ENCODE measurements at places on chromosomes 12 and 14. TPM values are rescaled to one million over a fixed set of nuclear protein-coding genes. Genes with fewer than 3 reads are reported as not detected.

SERPINA10 gene
- total RNA-seq = not detected

CARMIL3 gene
- 0.34 TPM for total RNA-seq

BATF gene
- not detected for total RNA-seq

MDGA2 gene
- total RNA-seq = 2.4 TPM

B4GALNT3 gene
- total RNA-seq = 3.6 TPM

SCN8A gene
- 6.5 TPM for total RNA-seq

KCNK13 gene
- not detected for total RNA-seq

DNA sequence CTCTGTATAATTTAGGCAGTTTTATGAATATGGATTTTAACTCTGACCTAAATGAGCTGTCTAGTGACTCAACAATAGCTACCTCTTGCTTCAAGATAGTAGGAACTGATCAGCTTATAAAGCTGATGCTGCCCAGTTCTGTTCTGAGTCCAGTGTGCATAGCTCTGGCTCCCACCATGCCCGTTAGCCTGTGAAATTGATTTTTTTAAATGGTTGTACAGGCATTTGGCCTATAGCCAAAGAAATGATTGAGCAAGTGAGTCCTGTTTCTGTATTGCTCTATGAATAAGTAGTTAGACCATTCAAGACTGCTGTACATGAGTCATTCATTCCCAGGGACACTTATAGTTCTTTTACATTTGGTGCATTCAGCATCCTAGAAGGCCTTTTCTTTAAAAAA, 36.4 kb downstream of the SAMD4A start:
- DNase-seq = peak; percentile 64

DNA sequence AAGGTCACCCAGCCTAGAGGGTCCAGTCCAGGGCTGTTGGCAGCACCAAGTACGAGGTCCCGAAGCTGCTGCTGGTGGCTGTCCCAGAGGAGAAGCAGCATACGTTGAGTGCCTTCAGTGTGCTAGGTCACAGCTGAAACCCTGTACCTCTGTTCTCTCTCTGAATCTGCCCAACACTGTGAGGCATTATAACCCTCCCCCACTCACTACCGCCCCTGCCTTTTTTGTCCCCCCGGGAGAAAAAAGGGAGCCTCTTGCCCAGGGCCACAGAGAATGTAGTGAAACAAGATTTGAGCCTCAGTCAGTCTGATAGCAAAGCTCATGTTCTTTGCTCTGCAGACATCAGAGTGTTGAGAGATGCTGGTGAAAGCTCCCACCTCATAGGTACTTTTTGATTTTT, 53.4 kb downstream of the PPP2R5C start:
- DNase-seq = no peak

- DNase-seq = no peak
Measured at GRCh38 chr12:52713960-52714886, 10.9 kb upstream of the KRT77 start.

DNA sequence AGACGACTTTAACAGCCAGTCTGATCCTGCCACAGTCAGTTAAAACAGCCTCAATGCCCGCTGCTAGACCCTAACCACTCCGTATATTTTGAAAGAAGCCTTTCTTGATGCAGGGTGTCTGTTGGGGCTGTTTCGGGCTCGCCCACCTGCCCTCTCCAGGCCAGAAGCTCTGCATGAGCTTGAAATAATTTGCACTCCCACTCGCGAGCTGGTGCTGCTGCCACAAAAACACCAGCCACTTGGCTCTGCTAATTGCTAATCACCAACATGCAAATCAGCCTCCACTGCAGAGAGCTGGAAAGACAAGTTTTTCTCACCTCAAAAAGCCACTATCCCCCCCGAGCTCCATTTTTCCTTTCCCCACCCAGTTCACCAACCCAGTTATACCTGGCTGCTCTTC, 15.5 kb downstream of the BAZ2A start:
- DNase-seq = no peak

DNA sequence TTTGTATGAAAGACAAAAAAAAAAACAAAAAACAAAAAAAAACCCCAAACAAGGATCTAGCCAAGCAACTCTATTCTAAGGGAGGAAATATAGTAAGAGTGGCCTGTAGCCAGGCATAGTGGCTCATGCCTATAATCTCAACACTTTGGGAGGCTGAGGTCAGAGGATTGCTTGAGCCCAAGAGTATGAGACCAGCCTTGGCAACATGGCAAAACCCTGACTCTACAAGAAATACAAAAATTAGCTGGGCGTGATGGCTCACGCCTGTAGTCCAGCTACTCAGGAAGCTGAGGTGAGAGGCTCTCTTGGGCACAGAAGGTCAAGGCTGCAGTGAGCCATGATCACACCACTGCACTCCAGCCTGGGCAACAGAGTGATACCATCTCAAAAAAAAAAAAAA, 47.9 kb downstream of the TMEM117 start:
- DNase-seq = no peak

DNA sequence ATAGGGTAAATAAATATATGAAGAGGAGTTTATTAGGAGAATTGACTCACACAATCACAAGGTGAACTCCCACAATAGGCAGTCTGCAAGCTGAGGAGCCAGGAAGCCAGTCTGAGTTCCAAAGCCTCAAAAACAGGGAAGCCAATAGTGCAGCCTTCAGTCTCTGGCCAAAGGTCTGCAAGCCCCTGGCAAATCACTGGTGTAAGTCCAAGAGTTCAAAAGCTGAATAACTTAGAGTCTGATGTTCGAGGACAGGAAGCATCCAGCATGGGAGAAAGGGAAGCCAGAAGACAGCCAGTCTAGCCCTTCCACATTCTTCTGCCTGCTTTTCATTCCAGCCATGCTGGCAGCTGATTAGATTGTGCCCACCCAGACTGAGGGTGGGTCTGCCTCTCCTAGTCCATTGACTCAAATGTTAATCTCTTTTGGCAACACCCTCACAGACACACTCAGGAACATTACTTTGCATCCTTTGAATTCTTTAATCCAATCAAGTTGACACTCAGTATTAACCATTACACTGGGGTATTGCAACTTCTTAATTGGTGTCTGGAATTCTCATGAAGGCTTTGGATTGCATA, 736.5 kb upstream of the LMO3 start:
- no peak for DNase-seq

DNA sequence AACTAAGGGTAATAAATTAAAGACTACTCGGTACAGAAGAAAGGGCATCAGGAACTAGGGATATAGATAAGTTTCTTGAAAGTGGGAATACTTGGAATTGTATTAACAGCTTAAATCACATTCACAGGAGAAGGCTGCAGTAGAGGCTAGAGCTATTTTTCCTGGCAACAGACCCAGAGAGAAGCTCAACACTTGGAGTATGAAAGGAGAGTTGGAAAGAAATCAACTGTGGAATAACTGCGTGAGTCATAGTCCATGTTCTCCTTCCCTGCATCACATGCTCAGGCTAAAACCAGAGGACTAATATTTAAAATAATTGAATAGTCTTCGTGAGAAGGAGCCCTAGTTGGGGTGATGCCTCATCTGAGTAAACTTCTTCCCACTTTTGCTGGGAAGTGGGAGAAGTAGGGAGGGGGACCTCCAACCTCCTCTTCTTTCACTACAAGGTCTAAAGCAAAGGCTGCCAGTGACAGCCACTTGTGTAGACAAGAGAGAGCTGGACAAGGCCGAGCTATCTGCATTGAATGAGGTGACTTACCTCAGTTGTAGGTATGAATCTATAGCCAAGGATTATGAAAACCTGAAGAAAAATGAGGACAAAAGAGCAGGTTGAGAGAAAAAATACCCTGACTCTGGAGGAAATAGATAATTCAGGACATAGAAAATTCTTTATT, 32.7 kb downstream of the DYRK2 start:
- peak; percentile 97 for DNase-seq

- no peak for DNase-seq
Measured at GRCh38 chr14:104603711-104604401, 716 bp downstream of the TMEM179 start.

GRCh38 chr12:117046011-117046369, 53.2 kb downstream of the TESC start:
- DNase-seq = no peak

DNA sequence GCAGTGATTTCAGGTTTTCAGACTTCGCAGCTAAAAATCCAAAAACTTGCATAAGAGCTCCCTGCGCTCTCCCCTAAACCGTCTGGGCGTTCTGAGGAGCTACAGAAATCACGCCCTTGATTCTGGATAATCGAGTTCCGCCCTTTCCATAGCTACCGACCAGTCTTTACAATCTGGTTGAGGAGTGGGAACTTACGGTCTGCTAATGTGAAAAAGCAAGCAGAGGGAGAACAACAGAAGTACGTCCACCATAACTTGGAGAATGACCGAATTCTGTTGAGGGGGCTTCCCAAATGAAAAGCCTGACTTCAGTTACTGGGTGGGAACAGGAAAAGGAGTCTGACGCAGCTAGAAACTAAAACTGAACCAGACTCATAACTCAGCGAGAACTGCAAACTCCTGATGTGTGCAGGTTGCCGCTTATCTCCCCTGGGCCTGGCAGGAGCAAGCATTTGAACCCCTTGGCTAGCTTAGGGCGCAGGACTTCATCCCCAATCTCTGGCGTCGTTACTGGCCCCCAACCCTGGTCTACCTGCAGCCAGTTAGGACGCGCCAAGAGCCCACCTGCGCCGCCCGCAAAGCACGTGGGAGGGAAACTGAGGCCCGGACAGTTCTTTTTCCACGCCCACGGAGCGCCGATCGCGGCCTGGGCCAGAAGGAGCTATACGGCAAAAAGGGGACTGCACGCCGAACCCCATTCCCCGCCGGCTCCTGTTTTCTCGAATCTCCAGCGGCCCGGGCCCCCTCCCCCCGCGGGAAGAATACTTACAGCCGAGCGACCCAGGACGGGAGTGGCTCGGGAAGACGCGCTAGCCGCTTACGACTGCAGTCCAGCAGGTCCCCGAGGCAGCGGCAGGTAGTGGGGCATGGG, 838 bp downstream of the LRIG3 start:
- DNase-seq = peak; percentile 63

GRCh38 chr12:65493913-65494245, 215.4 kb downstream of the MSRB3 start:
- DNase-seq = no peak

DNA sequence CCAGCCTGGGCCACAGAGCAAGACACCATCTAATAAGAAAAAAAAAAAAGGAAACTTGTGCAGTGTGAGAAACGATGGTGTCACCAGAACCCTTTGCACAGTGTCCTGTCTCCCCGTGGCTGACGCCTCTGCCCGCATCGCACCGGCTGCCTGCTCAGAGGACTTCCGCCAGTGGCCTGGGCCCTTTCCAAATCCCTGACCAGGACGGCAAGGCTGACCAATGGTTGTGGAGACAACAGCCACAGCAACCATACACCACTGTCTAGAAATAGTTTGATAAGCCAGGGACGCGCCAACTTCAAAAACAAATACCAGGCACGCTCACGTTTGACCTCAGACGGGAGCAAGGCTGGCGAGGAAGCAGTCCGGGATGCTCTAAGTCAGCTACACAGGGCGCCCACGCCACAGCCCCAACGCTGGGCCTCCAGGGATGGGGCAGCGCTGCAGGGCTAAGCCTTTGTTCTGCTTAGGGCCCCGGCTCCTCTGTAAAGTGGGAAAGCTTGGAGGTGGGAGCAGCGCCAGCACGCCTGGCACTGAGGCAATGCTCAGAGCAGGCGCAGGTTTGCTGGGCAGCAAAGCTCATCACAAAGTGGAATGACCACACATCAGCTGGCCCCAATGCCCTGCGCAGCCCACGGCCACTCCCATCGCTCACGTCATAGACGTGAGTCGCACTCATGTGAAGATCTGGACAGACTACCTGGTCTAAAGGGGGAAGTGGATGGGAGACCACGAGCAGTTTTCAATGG, 12.5 kb downstream of the PGAM5 start:
- peak; percentile 35 for DNase-seq

DNA sequence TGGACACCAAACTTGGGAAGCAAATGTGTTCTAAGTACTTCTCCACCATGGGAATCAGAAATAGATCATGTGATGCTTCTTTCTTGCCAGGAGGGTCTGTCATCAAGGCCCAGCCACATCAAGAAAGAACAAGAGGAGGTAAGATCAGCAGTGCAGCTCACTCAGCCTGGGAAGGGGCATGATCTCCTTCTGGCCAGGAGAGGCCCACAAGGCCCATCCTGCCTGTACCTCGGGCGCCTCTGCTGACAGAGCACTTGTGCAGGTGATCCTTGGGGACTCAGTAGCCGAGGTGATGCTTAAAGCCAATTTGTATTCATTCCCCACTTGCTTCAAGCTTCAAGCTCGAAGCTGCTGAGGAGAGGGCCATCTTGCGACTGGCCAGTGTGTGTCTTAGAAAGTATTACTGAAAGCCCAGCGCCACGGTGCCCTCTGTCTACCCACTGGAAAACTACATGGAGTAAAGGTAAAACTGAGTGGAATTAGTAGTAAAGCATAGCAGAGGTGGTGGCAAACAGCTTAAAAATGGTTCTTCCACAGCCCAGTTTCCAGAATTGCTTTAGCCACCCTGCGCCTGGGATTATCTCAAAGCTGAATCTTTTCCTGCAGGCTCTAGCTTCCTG, 26.2 kb downstream of the RTRAF start:
- DNase-seq = no peak

- DNase-seq = no peak
Measured at GRCh38 chr14:96118391-96118790, 79.2 kb downstream of the C14orf132 start.

DNA sequence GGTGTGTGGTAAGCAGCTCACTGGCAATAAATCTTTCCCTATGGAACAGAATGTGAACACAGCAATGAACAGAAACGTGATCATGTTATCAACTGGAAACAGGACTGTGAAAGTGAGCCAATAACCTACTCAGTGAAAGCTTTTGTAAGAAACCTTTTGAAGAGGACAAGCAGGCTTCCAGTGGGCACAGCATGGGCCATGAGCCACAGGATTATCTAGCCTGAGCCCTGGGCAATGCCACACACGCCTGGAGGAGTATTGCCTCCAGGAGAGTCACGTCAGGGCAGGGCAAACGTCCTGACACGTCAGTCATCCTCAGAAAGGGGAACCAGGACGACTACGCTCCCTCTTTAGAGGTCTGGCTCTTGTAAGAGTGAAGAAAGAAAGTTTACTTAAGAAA, 32.3 kb downstream of the NRDE2 start:
- no peak for DNase-seq

- DNase-seq = peak; percentile 29
Measured at GRCh38 chr14:53055003-53055402, 98.1 kb downstream of the DDHD1 start.

- peak; percentile 86 for DNase-seq
Measured at GRCh38 chr12:41967668-41968500, 176.8 kb downstream of the GXYLT1 start.
